A673 (cell line): ENCODE measurements at places on chromosomes 2 and 18. TPM values are rescaled to one million over a fixed set of nuclear protein-coding genes. Genes with fewer than 3 reads are reported as not detected.
A peak's percentile ranks its signal among the peaks of the same experiment; 100 is the strongest.

Gene COL3A1
- 12.6 and 23.7 TPM in 2 replicates for total RNA-seq

Gene HOXD9
- 63.0 and 64.9 TPM in 2 replicates for total RNA-seq

- no peak for DNase-seq
Observed at GRCh38 chr2:109258376-109258775, 129.4 kb downstream of the SH3RF3 start.

Gene IL36B
- not detected in 2 replicates for total RNA-seq

DNA sequence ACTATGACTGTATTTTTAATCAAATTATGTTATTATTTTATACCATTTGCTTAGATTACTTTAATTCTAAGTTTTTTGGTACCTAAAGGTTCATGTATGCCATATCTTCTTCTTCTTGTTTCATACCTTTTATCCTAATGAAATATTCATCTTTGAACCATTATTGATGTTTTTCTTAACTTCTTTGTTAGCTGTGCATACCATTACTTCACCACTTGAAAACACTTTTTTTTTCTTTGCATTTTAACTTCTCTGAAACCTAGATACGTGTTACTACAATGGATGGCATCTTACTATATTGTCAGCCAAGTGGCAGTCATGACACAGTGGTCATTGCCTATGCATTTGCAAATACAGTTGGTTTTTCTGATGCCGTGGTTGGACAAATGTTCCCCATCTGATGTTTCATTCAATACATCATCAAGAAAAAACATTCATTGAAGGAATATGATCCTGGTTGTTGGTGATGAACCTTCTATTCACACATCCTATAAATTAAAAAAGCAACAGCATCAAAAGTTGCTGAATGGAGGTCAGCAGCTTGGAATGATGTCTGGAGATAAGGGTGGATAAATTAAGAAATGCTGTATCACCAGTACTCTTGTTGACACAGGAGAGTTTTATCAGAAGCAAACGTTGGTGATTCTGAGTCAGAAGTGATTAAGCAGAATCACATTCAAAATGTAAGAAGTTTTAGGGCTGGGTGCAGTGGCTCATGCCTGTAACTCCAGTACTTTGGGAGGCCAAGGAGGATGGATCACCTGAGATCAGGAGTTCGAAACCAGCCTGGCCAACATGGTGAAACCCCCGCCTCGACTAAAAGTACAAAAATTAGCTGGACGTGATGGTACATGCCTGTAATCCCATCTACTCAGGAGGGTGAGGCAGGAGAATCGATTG, 7.4 kb downstream of the IL36A start:
- DNase-seq: no peak

- no peak for DNase-seq
Observed at GRCh38 chr2:117958186-117958585, 55.7 kb downstream of the CCDC93 start.

DNA sequence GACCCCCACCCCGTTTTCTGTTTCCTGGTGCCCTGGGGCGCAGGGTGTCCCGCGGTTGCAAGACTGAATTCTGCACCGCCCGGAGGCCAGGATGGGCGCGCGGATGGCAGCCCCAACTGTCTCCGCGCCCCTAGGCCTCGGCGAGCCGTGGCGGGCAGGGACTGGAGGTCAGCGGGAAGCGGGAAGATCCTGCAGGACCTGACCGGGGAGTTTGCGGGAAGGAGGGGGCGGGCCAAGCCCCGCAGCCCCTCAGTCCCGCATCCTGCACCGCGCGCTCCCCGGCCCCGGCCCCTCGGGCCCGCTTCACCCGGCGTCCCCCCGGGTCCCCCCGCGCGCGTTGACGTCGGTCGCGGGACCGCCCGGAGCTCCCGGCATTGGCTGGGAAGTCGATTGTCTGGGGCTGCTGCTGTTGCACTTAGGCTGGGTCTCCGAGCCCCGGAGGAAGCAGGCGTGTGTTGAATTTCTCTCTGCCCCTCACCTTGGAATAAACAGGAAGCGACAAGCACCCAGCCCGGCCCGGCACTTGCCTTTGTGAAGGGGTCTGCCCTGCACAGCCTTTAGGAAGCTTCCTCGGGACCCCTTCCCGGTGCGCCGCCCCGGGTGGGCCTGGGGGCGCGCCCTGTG, at the start of gene LDLRAD4:
Gene LDLRAD4 (plus strand): TSS at position 393 of the 624 bp plus-strand sequence.
- DNase-seq: peak; percentile 32

DNA sequence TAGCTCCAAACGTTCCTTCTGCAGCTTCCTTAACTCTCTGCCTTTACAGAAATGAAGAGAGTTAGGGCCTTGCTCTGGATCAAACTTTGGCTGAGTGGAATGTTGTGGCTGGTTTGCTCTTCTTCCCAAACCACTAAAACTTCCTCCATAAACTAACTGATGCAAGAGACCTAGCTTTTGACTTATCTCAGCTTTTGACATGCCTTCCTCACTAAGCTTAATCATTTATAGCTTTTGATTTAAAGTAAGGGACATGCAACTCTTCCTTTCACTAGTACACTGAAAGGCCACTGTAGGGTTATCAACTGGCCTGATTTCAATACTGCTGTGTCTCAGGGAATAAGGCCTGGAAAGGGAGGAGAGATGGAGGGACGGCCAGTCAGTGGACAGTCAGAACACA, 8.3 kb downstream of the PXDN start:
- DNase-seq: no peak

Gene PLCD4
- total RNA-seq: 0.24 and 0.39 TPM in 2 replicates

DNA sequence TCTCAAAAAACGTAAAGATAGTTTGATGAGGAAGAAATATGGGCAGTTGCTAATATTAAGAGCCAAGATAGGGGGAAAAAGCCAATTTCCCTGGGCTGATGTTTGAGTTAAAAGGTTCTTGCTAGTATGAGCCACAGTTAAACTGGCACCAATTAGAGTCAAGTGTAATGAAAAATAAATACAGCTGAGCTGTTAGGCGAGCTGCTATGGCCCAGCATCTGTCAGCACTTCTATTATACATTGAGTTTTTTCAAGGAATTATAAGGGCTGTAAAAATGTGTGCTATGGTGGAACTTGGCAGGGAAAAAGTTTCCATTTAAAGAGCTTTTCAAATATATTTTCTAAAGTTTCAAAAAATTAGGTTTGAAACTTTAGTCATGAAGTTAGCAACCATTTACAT, 279.6 kb downstream of the CYRIA start:
- no peak for DNase-seq

Gene UGT1A3
- not detected in 2 replicates for total RNA-seq

Gene TANC1
- 9.0 and 12.8 TPM in 2 replicates for total RNA-seq

- DNase-seq: no peak
Observed at GRCh38 chr2:9668687-9669345, 38.0 kb upstream of the YWHAQ start.

Gene PSMA8
- total RNA-seq: not detected in 2 replicates

- DNase-seq: no peak
Observed at GRCh38 chr2:223114917-223115316, 62.9 kb downstream of the KCNE4 start.

DNA sequence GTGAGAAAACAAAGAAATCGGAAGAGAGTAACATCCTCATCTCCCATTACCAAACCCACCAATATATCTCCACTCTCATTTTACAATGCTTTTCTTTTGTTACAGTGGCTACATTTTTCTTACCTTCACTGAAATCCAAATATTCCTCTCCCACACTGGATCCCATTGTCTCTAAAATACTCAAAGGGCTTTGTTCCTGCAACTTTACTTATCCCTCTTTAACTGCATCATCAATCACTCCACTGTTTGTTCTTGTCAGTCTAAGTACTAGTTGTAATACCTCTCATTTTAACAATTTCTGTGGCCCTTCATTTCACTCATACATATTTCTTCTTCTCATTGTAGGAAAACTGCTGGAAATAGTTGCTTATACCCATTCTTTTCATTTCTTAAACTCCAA, 464.2 kb upstream of the PIK3C3 start:
- DNase-seq: no peak

DNA sequence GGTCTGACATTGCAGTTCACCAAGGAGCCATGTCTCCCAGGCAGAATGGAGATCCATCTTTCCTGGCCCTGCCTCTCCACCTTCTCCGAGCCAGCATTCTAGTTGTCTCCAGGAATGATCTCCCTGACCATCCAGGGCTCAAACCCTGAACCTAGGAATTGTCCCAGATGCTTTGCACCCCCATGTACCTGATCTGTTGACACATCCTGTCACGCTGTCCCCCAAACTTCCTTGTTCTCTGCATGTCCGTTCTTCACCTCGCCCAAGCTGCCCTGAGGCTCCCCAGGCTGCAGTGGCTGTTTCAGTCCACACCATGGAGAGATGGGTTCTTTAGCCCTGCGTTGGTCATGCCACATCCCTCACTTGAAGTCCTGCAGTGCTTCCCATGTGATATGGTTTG, 7.0 kb upstream of the MBP start:
- no peak for DNase-seq

DNA sequence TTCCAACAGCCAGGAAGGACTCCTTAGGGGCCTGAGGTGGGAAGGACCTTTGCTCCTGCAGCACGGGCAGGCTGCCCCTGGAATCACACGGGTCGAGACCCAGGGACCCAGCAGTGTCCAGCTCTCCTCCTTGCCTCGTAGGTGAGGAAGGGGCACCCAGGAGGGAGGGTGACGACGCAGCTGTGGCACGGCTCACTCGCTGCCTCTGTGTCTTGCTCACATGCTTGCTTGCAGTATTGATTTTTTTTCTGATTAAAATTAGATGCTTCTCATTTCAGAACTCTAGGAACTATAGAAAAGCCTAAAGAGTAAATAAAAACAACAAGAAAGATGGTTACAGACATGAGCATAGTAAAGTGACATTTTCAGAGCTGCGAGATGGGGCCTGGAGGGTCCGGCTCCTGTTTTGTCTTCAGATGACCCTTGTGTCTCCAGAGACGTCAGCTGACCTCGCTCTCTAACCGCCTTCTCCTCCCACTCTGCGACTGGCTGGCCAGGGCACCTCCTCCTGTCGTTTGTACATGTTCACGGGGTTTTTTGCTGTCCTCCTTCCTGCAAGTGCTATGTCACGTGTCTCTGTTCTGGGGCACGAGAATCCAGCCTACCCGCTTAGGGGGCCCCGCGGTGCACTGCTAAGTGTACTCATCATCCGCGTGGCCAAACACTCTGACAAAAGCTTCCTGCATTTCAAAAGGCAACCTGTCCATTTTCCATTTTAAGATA, 65.7 kb upstream of the ZNF236 start:
- DNase-seq: no peak

GRCh38 chr2:178072383-178073301, at the start of gene PDE11A:
TSS of gene PDE11A (minus strand) at chr2:178072777. CDS start at chr2:178072437, 340 bp downstream.
- peak; percentile 75 for DNase-seq

- no peak for DNase-seq
Observed at GRCh38 chr2:65357959-65358294, 74.5 kb downstream of the SPRED2 start.

- DNase-seq: no peak
Observed at GRCh38 chr18:31680433-31680811, 4.0 kb downstream of the B4GALT6 start.

Gene MOGAT1
- not detected in 2 replicates for total RNA-seq

DNA sequence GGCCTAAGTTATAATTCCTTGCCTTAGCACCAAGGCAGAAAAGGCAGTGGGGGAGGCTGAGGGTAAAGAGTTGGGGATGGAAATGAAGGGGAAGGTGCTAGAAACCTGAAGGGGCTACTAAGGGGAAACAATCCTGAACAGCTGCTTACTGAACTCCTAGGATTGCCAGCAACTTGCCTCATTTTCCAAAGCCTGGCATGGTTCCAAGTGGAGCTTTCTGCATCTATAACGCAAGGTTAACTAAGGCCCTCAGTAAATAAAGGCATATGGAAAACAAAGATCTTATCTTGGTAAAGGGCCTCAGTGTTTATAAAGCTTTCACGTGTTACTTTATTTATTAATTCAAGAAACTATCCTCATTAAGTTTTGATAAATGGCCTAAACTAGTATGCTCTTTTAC, 10.9 kb downstream of the MEP1B start:
- peak; percentile 10 for DNase-seq

GRCh38 chr2:160507464-160507863, 13.9 kb upstream of the RBMS1 start:
- no peak for DNase-seq

DNA sequence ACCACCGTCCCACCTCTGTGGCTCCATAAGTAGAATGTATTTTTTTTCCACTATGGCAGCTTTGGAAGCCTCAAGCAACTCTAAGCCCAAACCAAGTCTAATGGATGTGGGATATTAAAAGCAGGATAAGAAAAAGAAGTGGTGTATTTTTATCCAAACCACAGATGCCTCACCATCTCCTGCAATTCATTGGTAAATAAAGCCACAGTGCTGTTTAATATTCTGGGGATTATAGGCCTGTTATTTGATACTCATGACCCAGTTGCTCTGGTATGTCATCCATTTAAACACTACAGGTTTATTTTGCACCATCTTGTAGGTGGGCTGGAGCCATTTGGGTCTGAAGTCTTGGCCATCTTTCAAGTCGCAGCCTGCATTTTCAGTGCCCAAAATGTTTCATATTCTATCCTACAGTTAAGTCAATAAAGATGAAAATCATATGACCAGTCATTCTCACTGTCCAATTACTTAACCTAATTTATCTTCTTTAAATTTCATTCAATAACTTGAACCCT, 279.5 kb upstream of the EPHA4 start:
- no peak for DNase-seq

Gene GALNT3
- 2.5 and 4.6 TPM in 2 replicates for total RNA-seq

DNA sequence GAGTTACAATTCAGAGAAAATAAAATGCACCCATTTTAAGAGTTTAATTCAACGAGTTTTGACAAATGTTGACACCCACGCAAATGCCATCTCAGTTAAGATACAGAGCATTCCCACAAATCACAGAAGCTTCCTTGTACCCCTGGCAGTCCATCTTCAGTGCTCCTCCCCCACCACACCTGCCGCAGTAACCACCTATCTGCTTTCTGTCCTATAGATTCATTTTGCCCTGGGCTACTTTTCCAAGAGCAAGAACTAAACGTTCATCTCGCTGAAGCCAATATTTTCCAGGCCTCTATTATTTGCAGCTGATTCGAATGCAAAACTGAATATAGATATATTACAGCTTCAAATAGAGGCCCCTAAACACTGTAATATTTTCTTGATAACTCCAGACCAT, 13.4 kb upstream of the HPCAL1 start:
- DNase-seq: no peak

DNA sequence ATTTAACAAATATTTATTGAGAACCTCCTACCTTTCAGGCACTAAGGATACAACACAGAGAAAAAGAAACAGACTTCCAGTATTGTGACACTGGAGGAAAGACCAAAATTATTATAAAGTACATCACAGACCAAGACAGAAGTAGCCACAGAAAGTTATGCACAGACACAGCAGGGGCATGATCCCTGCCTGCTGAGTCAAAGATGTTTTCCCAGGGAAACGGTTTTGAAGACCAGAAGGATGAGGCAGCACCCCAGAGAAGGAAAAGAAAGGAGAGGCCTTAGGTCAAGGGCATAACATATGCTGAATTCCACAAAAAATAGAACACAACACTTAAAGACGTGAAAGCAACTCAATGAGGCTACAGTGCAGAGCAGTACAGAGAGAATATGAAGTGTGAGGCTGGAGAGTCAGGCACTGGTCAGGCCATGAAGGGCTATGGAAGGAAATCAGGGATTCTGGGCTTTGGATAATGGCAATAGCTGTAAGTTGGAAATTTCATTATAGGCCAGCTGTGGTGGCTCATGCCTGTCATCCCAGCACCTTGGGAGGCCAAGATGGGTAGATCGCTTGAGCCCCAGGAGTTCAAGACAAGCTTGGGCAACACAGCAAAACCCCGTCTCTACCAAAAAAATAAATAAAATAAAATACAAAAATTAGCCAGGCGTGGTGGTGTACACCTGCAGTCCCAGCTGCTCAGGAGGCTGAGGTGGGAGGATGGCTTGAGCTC, 8.2 kb downstream of the ADAM17 start:
- no peak for DNase-seq
